ENCODE measurements at places on chromosomes 1 and 21.

- DNase-seq, result no peak
These were observed 16.4 kb upstream of the LRRC52 start for GRCh38 chr1:165527251-165528007.

DNA sequence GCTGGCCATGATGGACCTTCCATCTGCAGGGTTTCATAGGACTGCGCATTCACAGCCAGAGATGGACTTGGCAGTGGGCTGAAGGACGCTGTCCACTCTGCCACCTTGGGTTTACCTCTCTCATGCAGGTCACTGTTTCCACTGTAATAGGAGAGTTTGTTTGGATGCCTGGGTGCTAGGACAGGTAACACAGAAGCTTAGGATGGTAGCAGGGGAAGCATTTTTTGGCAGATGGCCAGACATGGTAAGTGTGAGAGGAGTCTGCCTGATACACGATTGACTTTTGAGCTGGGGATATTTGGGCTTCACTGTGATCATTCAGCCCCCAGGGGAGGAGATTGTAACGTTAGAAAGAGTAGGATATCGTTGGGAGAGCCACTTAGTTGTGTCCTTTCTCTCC lies 11.8 kb downstream of the PSEN2 start:
- DNase-seq, result no peak

DNA sequence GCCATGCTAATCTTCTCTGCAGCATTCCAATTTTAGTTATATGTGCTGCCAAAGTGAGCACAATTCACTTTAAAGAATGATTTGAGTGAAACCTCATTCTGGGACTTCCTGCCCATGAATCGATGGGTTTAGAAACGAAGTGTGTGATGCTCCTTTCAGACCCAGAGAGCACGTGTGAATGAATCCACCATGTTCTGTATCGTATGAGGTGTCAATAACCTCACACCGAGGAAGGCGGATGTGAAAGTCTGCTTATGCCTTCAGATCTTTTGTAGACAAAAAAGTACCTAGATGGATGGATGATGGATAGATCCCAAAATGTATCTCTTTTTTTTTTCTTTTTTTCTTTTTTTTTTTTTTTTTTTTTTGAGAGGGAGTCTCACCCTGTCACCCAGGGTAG lies 13.8 kb downstream of the UBASH3A start:
- DNase-seq, result no peak

- DNase-seq, result no peak
These were observed 91.5 kb upstream of the LBR start for GRCh38 chr1:225519166-225519863.

DNA sequence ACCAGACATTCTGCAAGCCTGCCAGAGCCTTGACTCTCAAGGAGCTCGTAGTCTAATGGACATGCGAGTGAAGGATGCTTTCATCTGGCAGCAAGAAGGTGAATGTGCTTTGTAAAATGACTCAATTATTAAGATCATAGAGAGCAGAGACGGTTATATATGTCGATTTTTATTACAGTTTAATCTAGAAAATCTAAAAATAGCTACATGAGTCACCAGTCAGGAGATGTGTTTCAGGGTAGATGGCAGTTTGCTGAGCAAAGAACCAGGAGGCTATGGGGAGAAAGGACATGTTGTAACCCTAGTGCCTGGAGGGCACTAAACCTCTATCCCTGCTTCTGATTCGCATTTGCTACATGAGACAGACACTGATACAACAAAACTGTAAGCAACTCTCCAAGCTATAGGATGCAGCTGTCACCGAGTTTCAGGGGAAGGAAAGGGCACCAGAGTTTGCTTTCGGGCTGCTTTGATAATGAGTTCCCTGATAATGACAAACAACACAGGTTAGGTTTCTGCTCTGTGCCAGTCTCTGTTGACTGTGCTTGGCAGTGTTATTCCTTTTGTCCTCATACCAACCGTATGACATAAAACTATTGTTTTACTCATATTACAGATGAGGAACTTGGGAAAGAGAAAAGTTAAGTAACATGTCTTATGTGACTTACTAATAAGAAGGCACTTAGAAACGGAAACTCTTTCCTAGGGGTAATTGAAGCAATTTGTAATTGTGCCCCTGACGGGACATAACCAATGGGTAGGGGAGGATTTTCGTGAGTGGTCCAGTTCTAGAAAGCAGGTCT lies 43.2 kb downstream of the C1orf198 start:
- no peak for DNase-seq

- DNase-seq, result no peak
These were observed 1.2 kb downstream of the FGGY start for GRCh38 chr1:59298026-59298583.

DNA sequence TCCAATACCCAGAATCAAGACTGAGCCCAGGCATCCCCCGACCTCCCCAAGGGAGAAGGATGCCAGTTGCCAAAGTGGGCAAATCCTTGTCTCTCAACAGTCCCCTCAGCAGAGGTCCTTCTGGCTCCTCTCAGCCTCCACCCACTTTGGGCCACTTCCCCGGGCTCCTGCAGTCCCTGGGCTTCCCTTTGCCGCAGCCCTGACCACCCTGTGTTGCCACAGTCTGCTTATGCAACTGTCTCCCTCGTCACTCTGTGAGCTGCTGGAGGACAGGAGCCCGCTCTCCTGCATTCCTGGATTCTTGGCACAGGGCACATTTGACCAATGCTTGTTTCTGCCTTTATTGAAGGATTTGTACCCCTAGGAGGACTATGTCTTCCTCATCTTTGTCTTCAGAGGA lies 2.9 kb upstream of the LRP8 start:
- no peak for DNase-seq

- DNase-seq, result no peak
These were observed 107.6 kb upstream of the NFIA start for GRCh38 chr1:60974524-60975372.

Measured in activated CD4-positive, alpha-beta T cell treated with anti-CD3 and anti-CD28 coated beads, Interleukin-2, amount 50 U/mL, for 24 hours (primary cell).